ENCODE measurements at places on chromosomes 1 and 21.

DNA sequence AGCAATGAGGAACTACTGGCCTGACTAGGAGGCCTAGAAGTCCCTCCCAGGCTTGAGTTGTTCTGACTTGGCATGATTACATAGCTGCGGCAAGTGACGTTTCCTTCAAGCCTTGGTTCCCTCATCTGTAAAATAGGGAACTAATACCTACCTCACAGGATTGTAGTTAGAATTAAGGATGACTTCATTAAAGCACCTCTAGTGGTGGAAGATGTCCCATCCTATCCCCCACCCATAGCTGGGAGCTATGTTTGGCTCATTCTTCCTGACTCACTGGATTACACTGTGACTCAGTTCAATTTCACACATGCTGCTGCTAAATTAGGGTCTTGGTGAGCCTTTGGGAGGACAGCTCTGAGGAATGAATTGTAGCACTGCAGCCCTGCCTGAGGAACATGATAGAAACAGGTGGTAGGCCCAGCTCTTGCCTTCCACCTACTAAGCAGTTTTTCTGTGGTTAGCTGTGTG is 6.0 kb upstream of the SHISA4 start:
- peak; percentile 49 for DNase-seq

GRCh38 chr1:41812051-41812450 is 106.7 kb downstream of the HIVEP3 start:
- peak; percentile 84 for DNase-seq

- DNase-seq, result no peak
Observed at GRCh38 chr1:158053276-158053675, 59.8 kb downstream of the KIRREL1 start.

DNA sequence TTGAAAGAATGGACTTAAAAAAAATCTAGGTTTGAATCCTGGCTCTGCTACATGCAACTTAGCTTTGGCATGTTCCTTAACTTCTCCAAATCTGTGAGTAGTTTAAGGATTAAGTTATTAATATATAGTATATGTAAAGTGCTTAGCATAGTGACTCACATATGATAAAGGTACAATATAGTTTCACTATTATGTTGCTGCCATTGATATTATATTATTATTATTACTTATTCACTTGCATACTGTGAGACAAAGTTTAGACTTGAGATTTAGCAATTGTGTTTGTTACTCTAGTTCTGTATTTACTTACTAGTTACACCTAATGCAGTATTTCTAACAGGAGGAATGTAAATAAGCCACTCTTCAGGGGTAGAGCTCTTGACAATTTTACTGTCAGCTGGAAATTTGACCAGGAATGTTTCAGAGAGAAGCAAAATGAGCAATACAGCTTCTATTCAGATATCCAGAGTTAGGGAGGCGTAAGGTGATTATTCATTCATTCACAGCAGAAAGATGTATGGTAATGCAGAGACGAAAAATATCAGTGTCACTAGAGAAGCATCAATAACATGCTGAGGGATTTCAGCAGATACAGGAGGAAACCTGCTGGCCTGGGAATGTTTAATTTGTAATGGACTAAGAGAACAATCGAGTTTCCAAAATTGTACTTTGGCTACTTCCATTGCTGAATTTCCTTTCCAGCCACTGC is 25.5 kb downstream of the RGS7 start:
- no peak for DNase-seq

Data from ELF-1 (cell line).